Psoas muscle (tissue), 8 donors: ENCODE measurements at places on chromosomes 12 and 14. TPM values are rescaled to one million over a fixed set of nuclear protein-coding genes. Genes with fewer than 3 reads are reported as not detected.

- DNase-seq, result no peak
Observed at GRCh38 chr12:25789541-25789944, 168.9 kb upstream of the RASSF8 start.

DNA sequence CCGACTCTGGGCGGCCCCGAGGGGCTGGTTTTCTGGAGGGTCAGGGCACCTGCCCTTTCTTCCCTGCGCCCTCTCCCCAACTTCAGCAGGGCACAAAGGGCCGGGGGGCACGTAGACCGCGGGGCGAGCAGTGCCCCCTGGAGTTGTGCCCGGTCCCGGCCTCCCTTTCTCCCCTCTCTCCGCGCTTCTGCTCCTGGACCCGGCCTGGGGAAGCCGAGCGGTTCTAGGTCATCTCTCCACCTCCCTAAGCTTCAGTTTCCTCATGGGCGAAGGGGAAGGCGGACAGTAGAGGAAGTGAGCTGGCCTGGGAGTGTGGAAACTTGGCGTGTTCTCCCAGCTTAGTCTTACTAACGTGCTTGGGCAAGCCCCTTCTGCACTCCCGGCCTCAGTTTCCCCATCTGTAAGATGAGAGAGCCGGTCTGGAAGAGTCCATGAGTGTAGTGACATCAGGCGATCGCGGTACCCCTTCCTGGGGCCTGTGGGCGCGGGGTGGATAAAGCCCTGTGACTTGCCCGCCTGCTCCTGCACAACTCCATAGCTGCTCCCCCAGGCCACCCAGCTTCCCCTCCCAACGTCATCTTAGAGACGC is 158.6 kb upstream of the PARP11 start:
- DNase-seq, result peak; percentile 36

DNA sequence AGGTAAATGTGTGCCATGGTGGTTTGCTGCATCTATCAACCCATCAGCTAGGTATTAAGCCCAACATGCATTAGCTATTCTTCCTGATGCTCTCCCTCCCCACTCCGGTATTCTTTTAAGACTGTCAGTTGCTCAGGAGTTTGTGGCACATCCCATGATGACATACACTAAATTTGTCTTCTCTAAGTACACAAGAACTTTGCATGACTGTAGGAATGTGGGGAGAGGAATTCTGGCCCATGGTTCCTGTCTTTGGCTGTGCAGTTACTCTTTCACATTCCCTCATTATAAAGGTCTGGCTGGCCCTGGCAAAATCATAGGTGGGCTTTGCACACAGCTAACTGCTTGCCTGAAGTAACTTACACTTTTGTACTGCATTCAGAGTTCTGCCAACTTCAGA is 30.3 kb downstream of the HMGA2 start:
- DNase-seq, result no peak

Gene SLC10A1
- total RNA-seq, result not detected

Gene COPS7A
- total RNA-seq, result 72.3 TPM

DNA sequence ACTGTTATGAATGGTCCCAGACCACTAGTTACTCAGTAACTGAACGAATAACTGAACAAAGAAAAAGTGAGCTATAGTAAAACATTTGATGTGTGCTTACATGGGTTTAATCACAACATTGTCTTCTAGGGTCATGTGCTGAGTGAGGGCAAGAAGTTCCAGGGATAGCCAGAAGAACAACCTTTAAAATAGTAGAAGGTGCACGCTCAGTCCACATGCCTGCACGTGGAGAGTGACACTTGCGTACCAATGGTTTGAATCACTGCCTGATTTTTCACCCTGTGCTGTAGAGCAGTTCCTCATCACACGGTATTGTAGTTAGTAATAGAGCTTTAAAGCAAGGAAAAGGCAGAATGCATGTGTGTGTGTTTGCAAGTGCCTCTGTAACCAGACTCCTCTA is 224.2 kb downstream of the EGLN3 start:
- no peak for DNase-seq

Gene SLC8A3
- total RNA-seq, result 31.8 TPM

GRCh38 chr14:31960039-31960438 is 117.1 kb upstream of the ARHGAP5 start:
- no peak for DNase-seq

DNA sequence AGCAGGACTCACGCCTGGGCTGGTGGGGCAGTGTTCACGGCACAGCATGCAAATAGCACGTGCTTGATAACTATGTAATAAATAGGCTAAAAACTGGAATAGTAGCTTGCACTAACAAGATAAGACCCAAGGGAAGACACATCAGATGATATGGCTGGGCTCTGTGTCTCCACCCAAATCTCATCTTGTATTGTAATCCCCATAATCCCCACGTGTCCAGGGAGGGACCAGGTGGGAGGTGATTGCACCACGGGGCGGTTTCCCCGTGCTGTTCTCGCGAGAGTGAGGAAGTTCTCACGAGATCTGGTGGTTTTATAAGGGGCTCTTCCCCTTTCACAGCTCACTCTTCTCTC is 46.9 kb downstream of the RIMBP2 start:
- DNase-seq, result no peak

GRCh38 chr12:104721936-104722335 is 236.2 kb downstream of the SLC41A2 start:
- no peak for DNase-seq

GRCh38 chr14:32620724-32621123 is 291.6 kb downstream of the AKAP6 start:
- no peak for DNase-seq

- DNase-seq, result no peak
Observed at GRCh38 chr12:110371408-110372055, 32.0 kb downstream of the ANAPC7 start.

Gene ARID2
- 13.9 TPM for total RNA-seq

DNA sequence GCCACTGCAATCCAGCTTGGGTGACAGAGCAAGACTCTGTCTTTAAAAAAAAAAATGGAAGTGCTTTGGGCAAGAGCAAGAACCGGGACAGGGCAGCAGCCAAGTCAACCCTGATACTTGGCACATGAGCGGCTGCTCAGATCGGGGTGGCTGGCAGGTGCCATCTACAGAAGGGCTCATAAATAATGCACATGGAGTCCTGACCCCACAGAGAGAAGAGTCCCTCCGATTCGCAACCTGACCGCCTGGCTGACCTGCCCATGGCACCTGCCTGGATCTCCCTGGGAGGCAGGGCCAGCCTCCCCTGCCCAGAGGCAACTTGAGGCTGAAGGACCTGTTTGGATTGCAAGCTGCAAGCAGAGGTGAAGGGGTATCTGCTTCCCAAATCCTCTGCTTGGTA is 9.6 kb upstream of the TMEM120B start:
- no peak for DNase-seq

GRCh38 chr14:73723797-73724661 is 9.8 kb upstream of the PNMA1 start:
- peak; percentile 92 for DNase-seq

- DNase-seq, result no peak
Observed at GRCh38 chr12:24133384-24133783, 183.9 kb upstream of the SOX5 start.

- DNase-seq, result no peak
Observed at GRCh38 chr12:58529897-58530741, 390.2 kb downstream of the LRIG3 start.

DNA sequence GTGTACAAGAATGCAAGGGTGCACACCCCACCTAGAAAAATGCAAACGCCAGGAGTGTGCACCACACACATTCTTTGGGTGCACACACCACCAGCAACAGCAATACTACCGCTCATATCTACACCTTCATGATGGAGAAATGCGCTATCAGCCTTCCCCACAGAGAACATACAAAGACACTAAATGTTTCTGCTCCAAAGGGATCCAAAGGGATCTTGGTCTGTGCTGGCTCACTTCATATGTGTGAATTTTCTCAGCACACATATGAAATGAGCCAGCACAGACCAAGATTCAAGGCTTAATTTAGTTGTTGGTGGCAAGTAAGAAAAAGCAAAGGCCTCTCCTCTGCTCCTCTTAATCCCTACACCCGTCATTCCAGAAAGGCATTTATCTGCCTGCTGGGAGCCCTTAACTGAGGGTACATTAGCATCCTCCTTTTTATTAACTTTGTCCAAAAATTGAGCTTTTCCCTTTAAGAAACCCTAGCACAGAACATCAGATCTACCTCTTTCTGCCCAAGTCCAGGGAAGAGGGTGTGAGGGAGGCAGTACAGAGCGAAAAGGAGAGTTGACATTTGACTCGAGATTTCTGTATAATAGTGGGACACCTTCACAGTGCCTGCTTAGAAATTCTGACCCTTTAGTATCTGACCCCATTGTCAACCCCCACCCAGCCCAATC is 8.3 kb downstream of the BMP4 start:
- no peak for DNase-seq

DNA sequence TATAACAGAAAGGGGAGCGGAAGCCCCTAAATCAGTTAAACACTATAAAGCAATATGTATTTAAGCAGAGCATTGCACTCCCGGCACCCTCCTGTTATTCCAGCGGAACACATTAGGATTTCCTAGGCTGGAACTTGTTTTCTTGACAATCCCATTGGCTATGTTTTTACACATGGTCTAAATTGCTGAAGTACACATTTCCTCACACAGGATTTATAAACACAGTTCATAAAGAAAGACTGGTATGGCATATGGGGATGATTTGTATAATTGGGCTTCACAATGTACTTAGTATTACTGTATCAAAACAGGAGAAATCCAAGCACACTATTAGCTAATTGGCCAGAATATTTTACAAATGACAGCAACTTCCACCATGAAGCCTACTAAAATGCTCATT is 23.3 kb downstream of the PAX9 start:
- DNase-seq, result no peak

Gene CD27
- 0.28 TPM for total RNA-seq

DNA sequence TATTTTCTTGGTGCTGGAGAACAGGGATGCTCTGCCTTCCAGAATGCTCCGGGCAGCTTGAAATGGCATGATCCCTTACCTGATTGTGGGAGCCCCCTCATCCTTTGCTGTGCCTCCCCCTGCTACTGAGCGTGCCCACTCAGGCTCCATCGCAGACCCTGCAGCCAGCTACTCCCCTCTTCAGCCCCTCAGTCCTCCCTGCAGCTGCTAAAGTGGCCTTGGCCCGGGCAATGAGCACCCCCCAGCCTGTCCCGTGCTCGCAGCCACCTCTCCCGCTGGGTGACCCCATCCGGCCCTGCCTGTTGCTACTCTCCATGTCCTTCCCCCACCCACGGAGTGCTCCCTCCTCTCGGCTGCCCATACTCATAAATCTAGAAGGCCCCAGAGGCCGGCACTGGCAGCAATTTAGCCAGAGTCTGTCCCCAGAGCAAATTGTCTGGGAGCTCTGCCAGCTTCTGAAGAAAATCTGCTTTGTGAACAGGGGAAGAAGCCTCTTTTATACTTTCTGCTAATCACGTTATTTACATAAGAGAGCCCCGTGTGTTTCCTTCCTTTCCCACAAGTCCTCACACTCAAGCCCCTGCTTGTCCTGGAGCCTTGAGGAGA is 143.7 kb upstream of the FRMD6 start:
- peak; percentile 47 for DNase-seq

DNA sequence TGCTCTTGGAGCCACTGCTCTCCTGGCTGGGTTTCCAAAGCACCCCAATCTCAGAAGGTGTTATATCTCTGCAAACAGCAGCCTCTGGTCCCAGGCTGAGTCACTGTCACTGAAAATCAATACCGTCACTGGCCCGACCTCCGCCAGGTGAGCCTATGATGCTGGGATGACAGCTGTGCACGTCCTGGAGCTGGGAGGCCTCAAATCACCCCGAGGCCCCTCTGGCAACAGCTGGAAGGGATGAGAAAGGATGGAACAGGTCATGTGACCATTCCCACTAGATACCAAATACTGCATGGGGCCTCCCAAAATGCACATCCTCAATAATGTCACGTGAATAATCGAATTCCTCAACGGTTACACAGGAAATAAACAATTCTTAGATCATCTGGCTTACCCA is 190.8 kb downstream of the TTC7B start:
- DNase-seq, result peak; percentile 30

GRCh38 chr14:91888641-91889476 is 21.5 kb upstream of the TC2N start:
- DNase-seq, result no peak

Gene SYT1
- not detected for total RNA-seq

DNA sequence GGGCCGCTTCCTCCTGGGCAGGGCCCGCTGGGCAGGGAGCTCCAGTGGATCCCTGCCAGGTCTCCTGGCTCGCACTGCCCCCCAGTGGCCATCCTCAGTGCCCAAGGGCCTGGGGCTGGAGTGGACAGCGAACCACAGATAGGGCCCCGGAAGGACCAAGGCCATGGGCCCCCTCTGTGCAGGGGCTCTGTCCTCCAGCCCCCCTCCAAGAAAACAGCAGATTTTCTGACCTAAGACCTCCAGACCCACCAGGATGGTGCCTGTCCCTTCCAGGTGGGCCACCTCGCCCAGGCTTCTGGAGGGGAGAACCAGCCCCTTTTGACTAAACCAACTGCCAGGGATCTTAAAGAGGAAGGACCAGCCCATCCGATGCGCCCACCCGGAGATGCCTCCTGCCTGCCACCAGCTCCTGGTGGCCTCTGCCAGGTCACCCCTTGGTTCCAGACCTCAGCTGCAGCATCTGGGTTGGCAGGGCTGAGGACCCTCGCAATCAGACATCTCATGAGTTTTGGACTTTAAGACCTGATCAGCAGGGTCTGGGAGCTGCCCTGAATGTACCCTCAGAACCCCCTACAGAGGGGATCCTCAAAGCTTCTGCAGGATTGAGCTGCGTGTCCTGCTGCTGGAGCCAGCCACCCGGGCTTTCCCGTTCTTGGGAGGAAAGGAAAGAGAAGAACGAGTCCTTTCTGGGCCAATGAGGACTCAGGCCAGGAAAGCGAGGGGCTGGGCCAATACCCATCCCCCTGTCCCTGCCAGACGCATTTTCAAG is 325.8 kb upstream of the DIO3 start:
- peak; percentile 42 for DNase-seq

- no peak for DNase-seq
Observed at GRCh38 chr12:1665366-1665765, 25.5 kb upstream of the ADIPOR2 start.

Gene PTHLH
- total RNA-seq, result 0.54 TPM

GRCh38 chr14:98144964-98145363 is 1127.0 kb downstream of the BCL11B start:
- DNase-seq, result no peak

GRCh38 chr12:63396135-63396534 is 245.1 kb upstream of the AVPR1A start:
- no peak for DNase-seq

- no peak for DNase-seq
Observed at GRCh38 chr14:63986789-63987533, 134.2 kb downstream of the SYNE2 start.

DNA sequence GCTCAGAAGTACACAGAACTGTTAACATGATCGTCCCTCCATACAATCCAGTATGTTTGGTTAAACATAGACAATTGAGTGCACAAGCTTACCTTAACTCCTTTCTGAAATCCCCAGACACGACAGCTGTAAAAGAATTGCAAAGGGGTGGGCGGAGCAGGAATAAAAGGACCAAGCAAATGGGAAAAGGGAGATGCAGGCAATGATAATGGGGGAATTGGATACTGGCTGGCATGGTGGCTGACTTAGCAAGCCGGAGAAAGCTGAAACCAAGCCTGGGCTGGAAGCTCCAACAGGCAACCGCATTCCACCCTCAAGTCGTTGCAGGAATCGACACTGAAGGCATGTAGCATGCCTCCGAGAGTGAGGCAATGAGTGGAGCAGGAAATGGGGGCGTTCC is 96.8 kb upstream of the TMEM132C start:
- DNase-seq, result no peak
